Activated effector memory CD4-positive, alpha-beta T cell treated with Interleukin-2 at 50 U/mL for 16 hours (primary cell): ENCODE measurements at places on chromosomes 16 and 17.

DNA sequence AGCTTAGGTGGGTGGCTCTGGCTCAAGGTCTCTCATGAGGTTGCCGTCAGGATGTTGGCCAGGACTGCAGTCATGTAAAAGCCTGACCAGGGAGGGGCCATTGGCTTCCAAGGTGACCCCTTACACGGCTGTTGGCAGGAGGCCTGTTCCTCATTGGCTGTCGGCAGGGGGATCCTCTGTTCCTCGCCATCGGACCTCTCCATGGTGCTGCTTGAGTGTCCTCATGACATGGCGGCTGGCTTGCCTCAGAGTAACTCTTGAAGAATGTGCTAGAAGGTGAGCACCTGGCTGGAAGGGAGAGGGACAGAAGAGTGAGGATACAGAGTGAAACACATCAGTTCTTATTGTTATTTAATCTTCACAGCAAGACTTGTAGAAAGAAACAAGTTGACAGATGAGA lies 4.7 kb upstream of the RPRML start:
- no peak for DNase-seq

DNA sequence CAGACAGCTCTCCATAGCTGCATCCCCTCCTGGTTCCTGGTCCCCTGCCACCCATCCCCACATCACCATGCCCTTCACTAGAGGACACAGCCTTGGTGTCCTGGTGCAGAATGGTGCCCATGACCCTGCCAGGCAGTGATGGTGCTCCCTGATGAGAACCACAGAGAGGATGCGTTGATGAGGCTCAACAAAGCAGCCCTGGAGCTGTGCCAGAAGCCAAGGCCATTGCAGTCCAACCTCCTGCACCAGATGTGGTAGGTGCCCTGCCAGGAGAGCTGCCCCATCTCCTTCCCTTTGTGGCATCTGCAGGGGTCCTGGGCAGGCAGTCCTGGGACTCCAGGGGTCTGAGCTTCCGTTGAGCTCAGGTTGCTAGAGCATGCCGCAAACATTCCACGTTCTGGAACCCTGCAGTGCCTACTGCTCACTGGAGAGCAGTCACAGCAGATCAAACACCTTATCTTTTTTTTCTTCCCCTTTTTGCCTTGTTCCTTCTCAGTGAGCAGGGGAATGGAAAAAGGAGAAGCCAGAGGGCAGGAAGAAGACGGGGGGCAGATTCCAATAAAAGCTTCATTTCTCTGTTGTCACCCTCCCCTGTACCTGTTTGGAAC lies 5.3 kb upstream of the EPN3 start:
- no peak for DNase-seq

DNA sequence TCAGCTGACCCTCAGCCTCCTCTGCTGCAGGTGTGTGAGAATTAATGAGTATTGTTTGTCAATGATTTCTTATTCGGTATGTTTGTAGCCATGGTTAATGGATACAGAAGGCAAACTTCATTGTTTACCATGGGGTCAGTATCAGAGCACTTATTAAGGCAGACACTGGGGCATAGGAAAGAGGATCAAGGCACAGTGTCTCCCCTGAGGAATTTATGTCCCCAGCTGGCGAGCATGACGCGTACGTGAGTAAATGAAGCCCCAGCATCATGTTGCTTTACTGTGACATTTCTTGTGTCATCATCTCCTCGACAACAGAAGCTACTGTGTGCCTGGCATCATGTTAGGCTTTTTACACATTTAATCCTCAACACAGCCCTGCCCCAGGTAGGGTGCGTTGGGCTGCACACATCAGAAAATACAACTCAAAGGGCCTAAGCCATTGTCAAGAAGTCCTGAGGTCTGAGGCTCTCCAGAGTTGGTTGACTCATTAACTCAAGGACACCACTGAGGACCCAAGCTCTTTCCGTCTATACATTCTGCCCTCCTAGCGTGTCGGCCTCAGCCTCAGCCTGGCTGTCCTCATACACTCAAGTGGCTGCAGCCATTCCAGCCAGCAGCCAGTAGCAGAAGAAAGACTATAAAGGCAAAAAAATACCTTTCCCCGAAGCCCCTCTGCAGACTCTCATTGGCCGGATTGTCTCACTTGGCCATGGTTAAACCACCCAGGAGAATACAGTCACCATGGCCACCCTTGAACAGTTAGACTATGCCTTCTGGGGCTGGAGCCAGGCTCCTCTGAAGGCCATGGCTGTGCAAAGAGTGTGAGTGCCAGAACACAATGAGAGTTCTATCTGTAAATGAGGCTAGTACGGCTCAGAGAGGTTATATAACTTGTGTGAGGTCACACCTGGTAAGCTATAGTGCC lies 13.9 kb upstream of the ZCCHC14 start:
- no peak for DNase-seq

DNA sequence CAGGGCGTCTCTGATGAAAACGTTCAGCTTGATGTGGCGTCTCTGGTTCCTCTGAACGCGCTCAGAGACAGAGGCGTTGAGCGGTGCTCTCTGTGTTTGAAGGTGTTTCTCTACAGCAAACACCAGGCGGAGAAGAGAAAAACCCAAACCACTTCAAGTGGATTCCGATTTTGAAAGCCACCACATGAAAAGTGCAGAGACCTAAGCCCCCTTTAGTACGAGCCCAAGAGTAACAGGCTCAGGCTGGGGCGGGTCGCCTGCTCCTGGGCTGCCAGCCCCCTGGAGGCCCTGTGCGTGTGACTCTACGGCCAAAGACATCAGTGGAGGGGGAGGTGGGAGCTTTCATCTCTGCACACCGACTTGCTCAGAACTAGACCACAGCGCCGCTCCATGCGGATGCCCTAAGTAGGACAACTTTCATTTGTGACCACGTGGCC lies 328.4 kb downstream of the MAF start:
- peak; percentile 65 for DNase-seq

GRCh38 chr17:14986127-14986526 lies 279.0 kb downstream of the PMP22 start:
- DNase-seq, result no peak

GRCh38 chr17:13562271-13562800 lies 39.4 kb downstream of the HS3ST3A1 start:
- no peak for DNase-seq
